ENCODE measurements at places on chromosomes 7 and 10.

- DNase-seq: no peak
Measured at GRCh38 chr7:25789701-25790640, 362.0 kb upstream of the NFE2L3 start.

- DNase-seq: no peak
Measured at GRCh38 chr10:110312206-110312605, 7.5 kb upstream of the SMNDC1 start.

GRCh38 chr10:129580010-129580409 is 113.0 kb downstream of the MGMT start:
- no peak for DNase-seq

- DNase-seq: peak; percentile 55
Measured at GRCh38 chr10:129725890-129726631, 238.0 kb downstream of the EBF3 start.

DNA sequence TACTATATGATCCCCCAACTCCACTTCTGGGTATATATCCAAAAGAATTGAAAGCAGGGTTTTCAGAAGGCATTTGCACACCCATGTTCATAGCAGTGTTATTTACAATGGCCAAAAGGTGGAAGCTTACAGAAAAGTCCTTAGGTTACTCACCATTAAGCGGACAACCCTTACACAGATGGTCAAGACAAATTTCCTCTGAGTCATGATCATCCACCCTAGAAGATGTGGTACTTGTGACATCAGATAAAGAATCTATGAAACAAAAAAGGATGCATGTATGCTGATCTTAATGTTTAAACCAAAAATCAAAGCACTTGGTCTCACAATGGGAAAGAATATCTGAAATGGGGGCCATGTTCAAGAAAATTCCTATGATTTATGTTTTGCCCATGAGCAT is 31.1 kb downstream of the ZC3HAV1 start:
- DNase-seq: no peak

GRCh38 chr7:4754433-4755010 is 20.9 kb upstream of the AP5Z1 start:
- no peak for DNase-seq

DNA sequence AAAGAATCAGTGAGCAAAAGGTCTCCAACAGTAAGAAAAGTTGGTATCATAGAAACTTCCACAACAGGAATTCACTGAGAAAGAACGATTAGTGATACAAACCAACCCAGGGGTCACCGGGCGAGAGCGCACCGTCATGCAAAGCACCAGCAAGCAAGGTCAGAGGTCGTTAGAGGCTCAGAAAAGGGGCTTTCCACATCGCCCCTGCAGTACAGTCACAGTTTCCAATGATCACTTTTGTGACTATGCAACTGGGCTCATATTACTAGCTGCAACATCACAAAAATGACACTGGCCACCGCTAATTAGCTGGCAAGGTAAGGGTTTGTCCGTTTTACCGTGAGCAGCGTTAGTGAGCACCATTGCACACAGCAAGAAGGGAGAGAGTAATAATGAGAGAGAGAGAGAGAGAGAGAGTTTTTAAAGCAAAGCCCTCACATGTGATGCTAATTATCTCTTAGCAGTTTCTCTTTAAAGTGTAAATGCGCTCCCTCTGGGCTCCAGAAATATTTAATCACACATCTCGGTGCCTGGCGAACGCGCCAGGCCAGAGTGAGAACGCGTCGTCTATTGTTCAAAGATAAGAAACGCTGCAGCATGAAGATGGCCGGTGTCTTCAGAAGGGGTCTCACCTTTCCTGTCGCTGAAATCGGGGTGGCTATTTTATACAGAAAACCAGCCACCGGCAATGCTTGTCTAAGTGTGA is 237.5 kb downstream of the DNAJB6 start:
- DNase-seq: no peak

DNA sequence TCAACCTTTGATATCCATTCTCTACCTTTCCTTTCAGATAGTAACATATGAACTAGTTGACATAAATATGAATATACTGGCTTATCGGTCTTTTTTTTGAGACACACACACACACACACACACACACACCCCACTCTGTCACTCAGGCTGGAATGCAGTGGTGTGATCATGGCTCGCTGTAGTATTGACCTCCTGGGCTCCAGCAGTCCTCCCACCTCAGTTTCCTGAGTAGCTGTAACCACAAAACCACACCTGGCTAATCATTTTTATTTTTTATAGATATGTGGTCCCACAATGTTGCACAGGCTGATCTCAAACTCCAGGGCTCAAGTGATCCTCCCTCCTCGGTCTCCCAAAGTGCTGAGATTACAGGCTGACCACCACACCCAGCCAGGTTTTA is 14.2 kb upstream of the NT5C3A start:
- DNase-seq: no peak

- DNase-seq: no peak
Measured at GRCh38 chr7:18191341-18191740, 163.7 kb upstream of the PRPS1L1 start.
